NCI-H1105 (cell line): ENCODE measurements at places on chromosomes 6 and 20.

GRCh38 chr6:6494677-6495076, 93.8 kb upstream of the LY86 start:
- DNase-seq = no peak

GRCh38 chr20:51382111-51382985, 160.2 kb downstream of the NFATC2 start:
- DNase-seq = no peak

DNA sequence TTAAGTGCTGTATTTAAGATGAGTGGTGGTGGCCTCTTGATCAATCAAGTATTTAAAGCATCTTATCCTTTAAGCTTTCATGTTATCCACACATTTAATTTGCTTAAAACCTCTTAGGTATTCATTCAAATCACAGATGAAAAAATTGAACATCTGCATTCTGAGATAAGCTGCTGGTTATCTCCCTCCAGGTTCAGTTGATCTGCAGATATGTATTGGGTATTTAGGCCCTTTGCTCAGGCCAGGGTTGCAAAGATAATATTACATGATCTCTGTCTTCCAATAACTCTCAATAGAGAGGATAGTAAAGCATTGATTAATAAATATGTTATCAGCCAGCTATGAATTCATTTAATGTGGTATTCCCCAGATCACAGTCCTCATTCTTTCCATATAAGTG, 45.9 kb downstream of the RPS12 start:
- DNase-seq = no peak

DNA sequence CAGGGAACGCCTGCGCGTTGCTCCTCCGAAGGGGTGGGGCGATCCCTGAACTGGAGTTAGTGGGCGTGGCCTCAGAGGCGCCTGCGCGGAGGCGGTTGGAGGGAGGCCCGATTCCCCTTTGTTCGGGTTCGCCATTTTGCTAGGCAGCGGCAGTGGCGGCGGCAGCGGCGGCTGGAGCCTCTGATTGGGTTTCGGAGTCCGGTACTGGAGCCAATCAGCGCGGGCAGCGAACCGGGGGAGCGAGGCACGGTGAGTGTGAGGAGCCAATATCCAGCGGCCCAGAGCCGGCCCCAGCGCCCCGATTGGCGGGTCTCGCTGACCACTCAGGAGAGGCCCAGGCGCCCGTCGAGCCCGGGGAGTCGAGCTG, at the start of gene NFYA:
NFYA (plus strand) TSS at position 139 of the 367 bp plus-strand sequence. CDS start 6,116 bp downstream, outside the sequence.
- peak; percentile 100 for DNase-seq

DNA sequence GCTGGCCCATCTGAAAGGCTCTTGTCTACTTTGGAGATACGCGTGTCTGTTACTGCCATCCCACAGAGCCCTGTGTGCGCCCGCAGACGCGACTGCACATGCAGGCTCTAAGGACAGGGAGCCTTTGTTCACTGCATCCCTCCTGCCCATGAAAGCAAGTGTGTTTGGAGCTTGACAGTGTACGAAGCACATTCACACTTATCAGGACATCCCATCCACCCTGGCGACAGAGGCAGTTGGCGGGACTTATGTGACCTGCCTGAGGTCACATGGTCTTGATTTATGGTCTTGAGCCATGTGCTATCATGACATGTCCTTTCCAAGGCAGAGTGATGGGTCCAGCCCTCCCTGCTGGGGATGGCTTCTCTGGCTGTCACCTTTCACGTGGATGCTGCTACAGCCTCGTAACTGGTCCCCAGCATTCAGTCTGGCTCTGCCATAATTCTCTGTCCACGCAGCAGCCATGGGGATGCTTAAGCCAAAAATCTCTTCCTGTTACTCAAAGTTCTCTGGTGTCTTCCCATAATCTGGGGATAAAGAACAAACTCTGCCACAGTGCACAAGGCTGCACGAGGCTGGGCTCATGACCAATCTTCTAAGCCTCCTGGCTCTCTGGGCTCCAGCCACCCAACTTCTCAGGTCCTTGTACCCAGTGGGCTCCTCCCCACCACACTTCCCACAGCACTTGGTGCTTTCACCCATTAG, 36.3 kb upstream of the FAM83D start:
- DNase-seq = no peak

DNA sequence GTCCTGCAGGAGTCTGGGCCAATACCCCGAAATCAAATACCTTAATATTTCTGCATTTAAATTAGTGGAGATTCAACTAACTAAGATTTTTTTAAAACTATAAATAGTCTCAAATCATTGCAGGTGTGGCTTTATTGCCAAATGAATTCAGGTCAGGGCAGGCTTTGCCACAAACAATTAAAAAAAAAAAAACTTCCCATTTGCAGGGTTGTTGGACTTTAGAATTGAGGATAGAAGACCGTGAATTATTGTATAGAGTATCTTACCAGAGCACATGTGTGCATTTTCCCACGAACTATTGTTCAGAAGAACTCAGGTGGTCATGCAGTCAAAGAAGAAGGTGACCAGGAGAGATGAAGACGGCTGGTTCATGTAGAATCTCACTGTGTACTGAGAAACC, 6.6 kb upstream of the PLEKHG1 start:
- no peak for DNase-seq

- DNase-seq = no peak
Measured at GRCh38 chr6:112040956-112041355, 12.9 kb upstream of the CCN6 start.

- no peak for DNase-seq
Measured at GRCh38 chr20:7147220-7147601, 379.7 kb downstream of the BMP2 start.

GRCh38 chr20:41540459-41540858, 77.7 kb downstream of the CHD6 start:
- no peak for DNase-seq

DNA sequence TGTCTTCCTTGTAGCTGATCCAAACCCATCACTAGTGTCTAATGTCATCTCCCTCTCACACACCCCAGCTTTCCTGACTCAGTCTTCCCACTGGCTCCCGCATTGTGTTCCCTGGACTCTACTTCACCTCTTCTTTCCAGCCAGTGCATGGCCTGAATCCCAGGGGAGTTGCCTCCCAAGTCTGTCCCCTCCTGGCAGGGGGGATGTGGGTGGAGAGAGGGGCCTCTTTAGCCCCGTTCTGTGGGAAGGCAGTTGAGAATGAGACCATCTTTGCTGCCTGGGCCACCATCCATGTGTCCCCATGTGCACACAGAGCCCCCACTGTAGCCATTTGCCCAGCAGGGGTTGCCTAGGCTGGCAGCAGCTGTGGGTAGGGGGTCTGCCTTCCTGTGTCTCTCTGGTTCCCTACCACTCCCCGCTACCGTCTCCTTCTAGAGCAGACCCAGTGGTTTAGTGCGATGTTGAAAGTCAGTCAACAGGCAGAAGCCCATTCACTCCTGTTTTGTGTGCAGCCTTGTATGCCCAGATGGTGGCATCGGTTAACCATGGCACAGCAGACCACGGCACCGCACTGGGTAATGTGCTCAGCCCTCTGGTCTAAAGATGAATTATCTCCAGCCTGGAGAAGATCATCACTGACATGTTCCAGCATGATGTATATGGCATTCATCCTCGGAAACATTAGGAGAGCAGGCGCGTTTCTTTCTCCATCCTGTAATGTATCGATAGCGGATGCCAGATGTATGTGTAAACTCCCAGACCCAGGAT, 178.8 kb upstream of the SNX9 start:
- DNase-seq = peak; percentile 51

- no peak for DNase-seq
Measured at GRCh38 chr6:137283940-137284810, 65.0 kb upstream of the IFNGR1 start.

GRCh38 chr20:64150756-64151632, 13.3 kb upstream of the MYT1 start:
- DNase-seq = no peak

DNA sequence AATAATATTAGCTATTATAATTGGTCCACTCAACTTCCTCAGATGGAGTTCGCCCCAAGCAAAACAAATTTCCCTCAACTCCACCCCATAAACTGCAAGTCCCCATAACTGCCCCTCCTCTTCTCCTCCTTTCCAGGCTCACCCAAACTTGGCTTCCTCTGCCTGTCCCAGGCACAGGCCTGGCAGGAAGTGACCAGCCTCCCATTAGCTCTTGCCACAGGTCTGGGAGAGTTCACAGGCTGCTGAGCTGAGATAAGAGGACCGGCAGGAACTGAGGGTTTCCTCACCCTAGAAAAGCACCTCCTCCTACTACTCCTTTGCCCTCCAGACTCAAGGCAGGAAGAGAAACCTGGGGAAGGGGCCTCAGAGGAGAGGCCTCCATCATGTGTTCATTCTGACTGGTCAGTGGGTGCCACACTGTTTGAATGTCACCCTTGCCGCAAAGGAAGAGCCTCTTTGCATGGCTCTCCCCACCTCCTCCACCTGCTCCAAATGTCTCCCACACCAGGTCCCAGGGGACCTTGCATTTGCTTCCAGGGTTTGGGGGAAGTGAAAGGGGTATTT, 24.5 kb upstream of the SMIM29 start:
- no peak for DNase-seq

GRCh38 chr6:130482645-130483390, 117.0 kb downstream of the TMEM200A start:
- no peak for DNase-seq

- DNase-seq = no peak
Measured at GRCh38 chr20:23366384-23366783, 4.4 kb downstream of the GZF1 start.

DNA sequence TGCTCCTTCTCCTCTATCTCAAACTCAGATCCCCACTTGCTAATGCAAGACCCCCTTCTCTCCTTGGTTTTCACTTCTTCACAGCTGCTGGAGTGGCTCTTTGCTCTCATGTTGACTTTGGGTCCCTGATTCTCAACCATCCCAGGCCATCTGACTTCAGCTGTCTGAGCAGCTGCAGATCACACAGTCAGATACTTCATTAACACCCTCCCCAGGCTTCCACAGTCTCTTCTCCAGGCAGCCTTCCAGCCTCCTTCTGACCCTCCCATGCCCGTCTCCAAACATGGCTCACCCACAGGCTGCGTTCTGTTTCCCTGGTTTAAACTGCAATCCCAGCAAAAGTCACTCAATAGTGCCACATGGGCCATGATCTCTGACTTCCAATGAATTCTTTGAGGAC, 65.4 kb downstream of the HIVEP2 start:
- no peak for DNase-seq

DNA sequence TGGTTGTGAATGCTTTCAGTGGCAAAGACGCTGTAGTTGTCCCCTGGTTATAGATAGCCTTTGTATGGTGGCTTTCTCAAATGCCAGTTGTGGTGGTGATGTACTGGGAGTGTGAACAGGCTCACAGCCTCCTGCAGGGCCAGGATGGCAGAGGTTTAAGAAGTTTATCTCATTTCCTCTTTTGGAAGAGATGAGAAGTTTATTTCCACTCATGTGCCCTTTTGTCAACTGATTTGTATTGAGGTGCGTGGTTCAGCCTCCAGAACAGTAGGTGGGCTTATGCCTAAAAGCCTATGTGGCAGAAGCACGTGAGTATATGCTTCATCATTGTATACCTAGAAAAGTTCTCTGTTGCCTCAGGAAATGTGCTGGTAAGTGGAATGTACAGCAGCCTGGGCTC, 13.7 kb upstream of the ZFP57 start:
- DNase-seq = no peak

DNA sequence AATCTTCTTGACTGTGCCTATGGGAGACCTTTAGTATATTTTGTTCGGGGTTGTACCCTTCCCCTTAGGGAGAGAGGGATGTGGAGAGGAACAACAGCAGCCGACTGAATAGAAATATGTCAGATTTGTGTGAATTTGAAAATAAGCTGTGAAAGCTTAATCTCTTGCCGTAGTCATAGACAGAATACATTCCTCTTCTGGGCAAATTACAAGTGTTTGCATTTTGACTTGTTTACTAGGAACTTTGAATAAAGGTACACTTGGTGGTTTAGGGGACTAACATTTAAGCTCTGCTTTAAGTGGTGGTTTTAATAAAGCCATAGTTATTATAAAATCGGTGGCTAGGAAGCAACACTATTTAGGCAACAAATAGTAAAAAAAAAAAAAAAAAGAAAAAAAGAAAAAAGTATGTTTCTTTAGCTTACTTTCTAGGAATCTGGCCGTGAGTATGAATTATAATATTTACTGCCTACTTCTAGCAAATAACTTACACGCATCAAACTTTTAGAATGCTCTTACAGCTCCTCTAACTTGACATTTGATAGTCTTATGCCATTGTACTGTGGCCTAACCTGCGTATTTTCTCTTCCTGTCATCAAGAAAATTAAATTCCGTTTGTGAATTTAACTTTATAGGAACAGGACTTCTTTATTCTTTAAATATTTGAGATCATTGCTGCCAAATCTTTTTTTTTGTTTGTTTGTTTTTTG, 65.1 kb downstream of the ZBTB2 start:
- DNase-seq = no peak

DNA sequence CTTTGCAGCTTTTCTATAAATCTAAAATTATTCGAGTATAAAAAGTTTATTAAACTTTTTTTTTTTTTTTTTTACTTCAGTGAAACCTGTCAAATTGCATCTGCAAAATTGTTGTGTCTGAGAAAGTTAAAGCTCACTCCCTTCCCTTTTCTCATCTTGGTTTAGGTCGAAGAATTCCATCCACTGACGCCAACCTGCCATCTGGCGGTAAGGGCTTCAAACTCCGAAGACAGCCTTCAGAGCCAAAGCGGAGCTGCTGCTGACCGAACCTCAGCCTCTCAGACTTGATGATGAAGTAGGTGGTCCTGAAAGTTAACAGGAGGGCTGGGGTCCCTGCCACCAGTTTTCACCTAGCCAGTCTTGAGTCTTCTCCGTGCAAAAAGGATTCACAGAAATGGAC, 29.6 kb upstream of the VAPB start:
- no peak for DNase-seq

GRCh38 chr20:18362916-18363315, 74.6 kb downstream of the ZNF133 start:
- DNase-seq = no peak

- no peak for DNase-seq
Measured at GRCh38 chr6:13488015-13488895, 855 bp upstream of the GFOD1 start.

DNA sequence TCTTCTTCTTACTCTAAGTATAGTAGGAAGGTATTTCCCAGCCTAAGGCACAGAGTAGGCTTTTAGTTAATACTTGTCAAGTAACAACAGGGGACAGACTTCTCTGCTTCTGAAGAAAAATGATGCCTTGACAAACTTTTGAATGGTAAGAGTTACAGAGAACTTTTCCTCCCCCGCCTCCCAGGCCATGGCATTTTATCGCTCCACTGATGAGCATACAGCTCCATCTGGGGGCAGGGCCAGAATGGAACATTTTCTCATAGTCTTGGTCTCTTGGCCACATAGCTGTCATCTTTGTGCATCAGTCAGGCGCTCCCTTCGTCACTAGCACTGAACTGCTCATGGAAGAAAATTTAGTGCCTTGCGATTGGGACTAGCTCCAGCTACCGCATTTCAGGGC, 1066.8 kb upstream of the CITED2 start:
- DNase-seq = no peak

GRCh38 chr20:62142252-62143080, 728 bp downstream of the PSMA7 start:
- no peak for DNase-seq
